G401 (cell line): ENCODE measurements at places on chromosomes 2 and 18.

GRCh38 chr2:38371235-38371634 lies 5.8 kb downstream of the ATL2 start:
- no peak for DNase-seq

DNA sequence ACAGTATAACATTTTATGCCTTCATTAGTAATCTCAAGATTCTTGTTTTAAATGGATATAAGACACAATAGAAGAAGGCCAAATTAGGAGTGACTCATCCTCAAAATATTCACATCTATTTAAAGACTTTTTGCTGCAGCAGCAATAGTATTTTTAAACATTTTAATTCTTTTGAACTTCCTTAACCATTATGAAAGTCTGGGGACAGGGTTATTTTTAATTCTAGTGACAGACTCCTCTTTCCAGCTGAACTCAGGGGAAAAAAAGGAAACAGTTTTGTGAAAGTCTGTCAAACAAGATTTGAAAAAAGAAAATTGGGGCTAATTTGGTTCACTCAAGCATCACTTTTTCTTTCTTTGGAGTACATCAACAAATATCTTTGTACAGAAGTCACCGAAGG lies 541.8 kb downstream of the NUP35 start:
- DNase-seq = no peak

GRCh38 chr2:113116100-113116958 lies 11.1 kb upstream of the IL1RN start:
- no peak for DNase-seq

DNA sequence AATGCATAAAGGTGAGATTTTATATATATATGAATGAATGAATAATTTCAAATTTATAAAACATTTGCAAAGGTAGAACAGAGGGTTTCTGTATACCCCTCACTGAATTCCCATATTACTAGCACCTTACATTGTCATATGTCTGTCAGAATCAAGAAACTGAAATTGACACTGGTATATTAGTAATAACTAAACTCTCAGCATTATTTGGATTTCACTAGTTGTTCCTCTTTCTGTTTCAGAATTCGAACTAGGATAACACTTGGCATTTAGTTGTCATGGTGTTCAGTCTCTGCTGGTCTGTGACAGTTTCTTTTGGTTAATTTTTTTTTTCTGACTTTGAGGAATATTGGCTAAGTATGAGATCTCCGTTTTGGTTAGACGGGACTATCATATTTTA lies 275.9 kb downstream of the DCC start:
- DNase-seq = no peak

- DNase-seq = no peak
Observed at GRCh38 chr18:29188760-29189159, 1011.8 kb upstream of the CDH2 start.

GRCh38 chr2:130288467-130289403 lies 54.0 kb upstream of the IMP4 start:
- no peak for DNase-seq

GRCh38 chr18:47373465-47373864 lies 122.0 kb upstream of the SKOR2 start:
- DNase-seq = no peak

DNA sequence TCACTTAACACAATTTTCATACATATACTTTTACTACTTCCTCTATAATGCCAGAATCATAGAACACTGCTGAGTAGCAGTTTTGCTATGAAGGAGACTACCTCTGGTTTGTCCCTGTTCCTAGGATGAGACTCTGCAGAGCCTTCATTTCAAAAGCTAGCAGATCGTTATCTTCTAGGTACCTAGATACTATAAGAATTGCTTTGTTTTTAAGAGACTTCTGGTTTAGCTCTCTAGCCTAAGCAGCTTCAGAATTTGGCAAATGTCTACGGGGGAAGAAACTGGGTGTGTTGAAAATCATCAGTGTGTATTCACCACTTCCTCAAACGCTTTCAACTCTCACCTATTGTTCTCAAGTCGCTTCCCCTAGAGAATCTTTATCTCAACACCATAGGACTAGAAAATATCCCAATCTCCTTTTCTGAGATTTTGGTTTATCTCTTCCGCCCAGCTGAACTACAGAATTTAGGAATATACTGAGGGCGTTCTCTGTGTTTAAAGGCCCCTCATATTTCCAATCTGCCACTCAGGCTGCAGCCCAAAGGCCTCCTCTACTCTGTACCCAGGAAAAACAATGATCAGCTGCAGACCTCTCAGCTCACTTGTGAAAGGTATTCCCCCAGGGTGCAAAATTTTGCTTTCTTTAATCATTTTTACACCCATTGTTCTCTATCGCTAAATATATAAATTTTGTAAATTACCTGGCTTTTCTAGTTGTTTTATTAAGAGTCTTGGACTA lies 28.7 kb downstream of the SMAD2 start:
- no peak for DNase-seq

GRCh38 chr2:15913146-15913545 lies 27.2 kb upstream of the MYCN start:
- DNase-seq = no peak

GRCh38 chr18:14921547-14921946 lies 173.6 kb downstream of the ANKRD30B start:
- DNase-seq = no peak

DNA sequence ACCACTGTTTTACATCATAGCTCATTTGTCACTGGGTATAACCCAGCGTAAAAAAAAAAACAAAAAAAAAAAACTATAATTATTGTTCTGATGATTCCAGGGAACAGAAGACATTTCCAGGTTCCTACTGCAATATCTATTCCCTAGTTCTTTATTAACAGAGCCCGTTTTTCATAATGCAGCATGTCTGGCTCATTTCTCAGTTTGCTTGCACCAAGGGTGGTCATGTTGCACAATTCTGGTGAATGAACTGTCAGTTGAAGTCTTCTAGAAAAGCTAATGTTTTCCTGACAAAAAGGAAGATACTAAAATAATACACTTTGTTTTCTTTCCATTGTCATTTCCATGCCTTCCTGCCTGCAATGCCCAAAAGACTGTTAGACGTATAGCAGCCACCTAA lies 180.1 kb downstream of the RDH14 start:
- DNase-seq = no peak

DNA sequence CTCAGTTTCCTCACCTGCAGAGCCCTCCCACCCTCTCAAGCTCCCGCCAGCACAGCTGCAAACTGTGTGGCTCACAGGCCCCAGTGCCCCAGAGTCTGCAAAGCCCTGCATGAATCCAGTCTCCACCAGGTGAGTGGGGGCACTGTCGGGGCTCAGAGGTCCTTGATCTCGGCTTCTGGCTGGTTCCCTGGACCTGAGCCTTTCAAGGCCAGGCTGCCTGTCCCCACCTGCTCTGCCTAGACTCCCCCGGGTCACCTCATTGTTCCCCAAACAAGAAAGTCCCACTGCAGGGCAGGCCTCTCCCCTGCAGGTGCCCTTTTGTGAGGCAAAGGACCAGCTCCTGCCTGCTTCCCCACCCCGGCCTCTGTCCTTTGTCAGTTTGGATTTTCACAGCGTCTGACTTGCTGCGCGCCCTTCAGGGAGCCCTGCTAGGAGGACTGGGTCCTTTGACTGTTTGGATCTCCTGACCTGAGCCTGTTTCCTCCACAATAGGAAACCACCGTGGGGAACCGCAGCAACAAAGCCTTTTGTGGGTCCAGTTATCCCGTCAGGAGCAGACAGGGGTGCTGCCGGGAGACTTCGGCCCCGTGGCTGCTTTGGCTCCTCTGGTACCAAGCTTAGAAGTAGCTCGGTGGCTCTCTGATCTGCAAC lies 200.5 kb upstream of the HDAC4 start:
- no peak for DNase-seq
